ENCODE measurements at places on chromosomes 12 and 14. TPM values are rescaled to one million over a fixed set of nuclear protein-coding genes. Genes with fewer than 3 reads are reported as not detected.

DNA sequence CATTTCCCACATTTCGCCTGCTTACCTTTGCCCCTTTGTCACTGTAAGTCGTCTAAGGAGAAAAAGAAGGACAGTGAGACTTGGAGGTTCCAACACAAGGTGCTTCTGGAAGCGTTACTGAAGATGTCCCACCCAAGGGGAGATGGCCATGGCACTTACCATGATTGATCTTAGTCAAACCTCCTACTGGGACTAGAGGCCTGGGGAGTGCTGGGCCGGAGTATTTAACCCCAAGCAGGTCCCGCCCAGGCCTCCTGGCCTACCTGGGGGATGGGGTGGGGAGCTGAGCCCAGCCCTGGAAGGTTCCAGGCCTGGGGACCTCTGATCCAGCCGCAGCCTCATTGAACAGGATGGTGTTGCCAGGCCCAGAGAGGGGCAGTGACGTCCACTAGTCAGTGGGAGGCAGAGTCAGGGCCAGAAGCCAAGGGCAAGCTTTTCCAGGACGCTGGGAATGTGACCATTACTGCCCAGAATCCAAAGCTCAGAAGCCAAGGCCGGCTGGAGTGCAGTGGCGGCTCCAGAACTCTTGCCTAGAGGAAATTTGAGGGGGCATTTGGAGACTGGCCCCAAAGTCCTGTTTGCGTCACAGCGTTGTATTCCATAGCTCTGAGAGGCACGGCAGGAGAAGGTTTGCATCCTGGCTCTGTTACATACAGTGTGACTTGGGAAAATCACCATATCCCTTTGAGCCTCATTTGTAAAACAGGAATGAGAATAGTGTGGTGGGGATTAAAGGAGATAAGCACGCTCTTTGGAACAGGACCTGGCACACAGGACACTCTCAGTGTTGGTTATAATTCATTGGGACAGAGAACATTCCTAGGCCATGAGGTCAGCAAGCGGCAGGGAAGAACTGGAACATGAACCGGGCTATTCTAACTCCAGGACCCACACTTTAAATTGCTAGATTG lies at the start of gene HPD:
Gene HPD, minus strand, starts transcription at position 198 of the 911 bp plus-strand sequence. Its CDS starts 36 bp downstream, at position 162.
- peak; percentile 87 for DNase-seq

The PRH2 gene
- 0.14 TPM for polyA plus RNA-seq

- no peak for DNase-seq
These were observed 1.8 kb upstream of the SMARCD1 start for GRCh38 chr12:50083301-50083700.

The ESPL1 gene
- 1.4 TPM for polyA plus RNA-seq

- DNase-seq = no peak
These were observed 2.6 kb upstream of the DNAAF2 start for GRCh38 chr14:49637534-49638078.

DNA sequence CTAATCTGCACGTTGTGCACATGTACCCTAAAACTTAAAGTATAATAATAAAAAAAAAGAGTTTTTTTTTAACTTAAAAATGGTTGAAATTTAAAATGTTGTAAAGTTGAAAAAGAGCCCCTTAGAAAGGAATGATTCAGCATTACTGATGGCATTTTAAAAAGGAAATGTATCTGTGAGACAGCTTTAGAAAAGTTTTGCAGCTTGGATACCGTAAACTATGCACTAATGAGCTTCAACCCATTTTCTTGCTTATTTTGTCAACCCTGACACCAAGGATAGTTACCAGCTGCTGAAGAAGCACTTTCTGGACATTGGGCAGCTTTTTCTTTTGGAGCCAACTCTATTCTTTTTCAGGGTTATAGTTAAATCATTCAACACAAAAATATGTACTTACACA lies 4.3 kb downstream of the BICD1 start:
- no peak for DNase-seq

The GALNT16 gene
- 8.1 TPM for polyA plus RNA-seq

- no peak for DNase-seq
These were observed 29.7 kb upstream of the TMEM179 start for GRCh38 chr14:104634138-104634760.

- DNase-seq = no peak
These were observed 128.1 kb upstream of the AMIGO2 start for GRCh38 chr12:47207829-47208248.

DNA sequence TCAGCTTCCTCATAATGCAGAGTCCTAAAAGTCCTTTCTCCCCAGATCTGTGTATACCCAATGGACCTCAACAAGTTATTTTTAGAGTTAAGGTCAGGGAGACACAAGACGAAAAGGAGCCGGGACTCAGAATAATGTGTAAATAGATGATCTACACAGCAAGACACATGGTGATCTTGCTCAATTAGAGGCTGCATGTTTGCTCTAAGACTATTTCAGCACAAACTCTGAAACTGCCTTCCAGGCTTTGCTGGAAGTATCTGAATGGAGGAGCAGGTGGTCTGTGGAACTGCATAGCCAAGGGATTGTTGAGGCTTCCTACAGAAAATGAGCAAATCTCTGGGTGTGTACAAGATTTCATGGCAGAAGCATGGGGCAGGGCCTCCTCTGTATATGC lies 80.8 kb downstream of the CRACR2A start:
- DNase-seq = no peak

DNA sequence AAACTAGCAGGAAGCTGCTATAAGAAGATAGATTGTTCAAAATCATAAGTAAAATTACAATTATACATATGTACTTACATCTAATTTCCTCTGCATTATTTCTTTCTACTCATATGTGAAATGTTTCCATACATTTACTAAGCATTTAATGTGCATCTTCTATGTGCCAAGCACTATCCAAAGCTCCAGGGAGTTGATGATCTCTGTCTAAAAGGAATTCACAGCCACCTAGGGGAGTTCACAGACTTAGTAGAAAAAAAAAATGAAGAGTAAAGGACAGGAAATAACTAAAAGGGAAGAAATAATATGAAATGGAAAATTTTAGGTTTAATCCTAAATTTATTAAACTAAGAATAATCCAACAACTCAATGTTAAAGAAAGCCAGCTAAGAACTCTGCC lies 91.7 kb downstream of the EFCAB11 start:
- DNase-seq = no peak

All from fibroblast of lung (primary cell).